ENCODE measurements at places on chromosomes 3 and 15.

DNA sequence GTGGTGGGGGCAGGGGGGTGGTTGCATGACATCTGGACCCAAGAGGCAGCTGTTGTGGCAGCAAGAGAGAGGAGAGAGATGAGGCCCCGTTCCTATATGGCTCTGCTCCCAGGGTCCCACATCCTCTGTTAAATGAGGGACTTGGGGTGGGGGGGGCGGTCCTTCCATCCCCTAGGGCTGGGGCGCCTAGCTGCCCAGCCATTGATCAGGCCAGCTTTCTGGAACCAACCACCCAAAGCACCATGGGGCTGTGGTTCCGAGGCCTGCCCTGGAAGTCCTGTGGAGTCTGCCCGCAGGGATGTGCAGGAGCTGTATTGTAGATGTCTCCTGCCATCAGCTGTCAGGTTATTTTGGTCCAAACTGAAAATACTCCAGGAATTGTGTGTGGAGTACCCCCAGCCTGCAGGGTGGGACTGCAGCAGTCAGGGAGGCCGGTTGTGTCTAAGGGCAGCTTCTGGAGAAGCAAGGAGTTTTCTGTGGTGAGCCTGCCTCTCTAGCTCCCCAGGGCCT lies 5.2 kb downstream of the FURIN start:
- no peak for DNase-seq

GRCh38 chr15:38565287-38565670 lies 665 bp upstream of the RASGRP1 start:
- DNase-seq, result no peak

- no peak for DNase-seq
Observed at GRCh38 chr3:43417133-43417532, 130.8 kb downstream of the SNRK start.

DNA sequence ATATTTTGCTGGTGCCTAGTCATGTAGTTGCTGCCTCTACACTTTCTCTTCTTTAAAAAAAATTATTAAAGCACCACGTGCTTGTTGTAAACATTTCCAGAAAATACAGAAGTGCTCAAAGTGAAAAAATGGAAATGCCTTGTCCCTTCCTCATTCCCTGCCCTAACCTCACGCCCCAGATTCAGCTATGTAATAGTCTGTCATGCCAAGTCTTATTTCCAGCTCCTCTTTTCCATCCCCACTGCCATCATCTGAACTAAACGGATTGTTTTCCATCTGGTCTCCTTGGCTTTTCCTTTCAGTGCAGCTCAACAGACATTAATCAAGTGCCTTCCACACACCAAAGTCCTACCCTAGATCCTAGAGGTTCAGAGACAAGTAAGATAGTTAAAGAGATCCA lies 15.5 kb downstream of the ZNF774 start:
- no peak for DNase-seq

GRCh38 chr15:54506977-54507524 lies 528.8 kb downstream of the UNC13C start:
- no peak for DNase-seq

GRCh38 chr15:73909651-73910050 lies 16.6 kb upstream of the LOXL1 start:
- DNase-seq, result no peak

Measured in effector memory CD8-positive, alpha-beta T cell (primary cell).